Aorta (tissue), 5 donors: ENCODE measurements at places on chromosomes 11 and 22. TPM values are rescaled to one million over a fixed set of nuclear protein-coding genes. Genes with fewer than 3 reads are reported as not detected.

ART5 gene
- total RNA-seq: not detected

CASP5 gene
- 0.88 TPM for total RNA-seq

GRIK4 gene
- not detected for total RNA-seq

DNA sequence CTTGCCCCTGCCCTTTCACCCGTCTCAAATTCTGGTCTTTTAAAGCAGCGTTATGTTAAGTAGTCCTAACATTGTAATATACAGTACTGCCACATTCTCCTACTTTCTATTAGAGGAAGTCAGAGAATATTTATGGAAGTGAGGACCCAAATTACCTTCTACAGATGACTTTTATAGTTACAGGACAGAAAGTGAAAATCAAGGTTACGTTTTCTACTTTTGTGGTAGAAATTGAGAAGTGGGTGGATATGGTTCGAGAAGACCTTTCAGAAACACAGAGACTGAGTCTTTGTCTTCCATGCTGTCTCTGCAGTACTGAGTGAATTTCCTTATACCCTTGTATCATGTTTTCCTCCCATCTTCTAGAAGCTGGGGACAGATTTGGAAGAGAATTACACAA, 17.1 kb downstream of the SC5D start:
- no peak overlapping the region for H3K4me3 ChIP-seq
- H3K27ac ChIP-seq: no peak overlapping the region
- no peak for DNase-seq

DNA sequence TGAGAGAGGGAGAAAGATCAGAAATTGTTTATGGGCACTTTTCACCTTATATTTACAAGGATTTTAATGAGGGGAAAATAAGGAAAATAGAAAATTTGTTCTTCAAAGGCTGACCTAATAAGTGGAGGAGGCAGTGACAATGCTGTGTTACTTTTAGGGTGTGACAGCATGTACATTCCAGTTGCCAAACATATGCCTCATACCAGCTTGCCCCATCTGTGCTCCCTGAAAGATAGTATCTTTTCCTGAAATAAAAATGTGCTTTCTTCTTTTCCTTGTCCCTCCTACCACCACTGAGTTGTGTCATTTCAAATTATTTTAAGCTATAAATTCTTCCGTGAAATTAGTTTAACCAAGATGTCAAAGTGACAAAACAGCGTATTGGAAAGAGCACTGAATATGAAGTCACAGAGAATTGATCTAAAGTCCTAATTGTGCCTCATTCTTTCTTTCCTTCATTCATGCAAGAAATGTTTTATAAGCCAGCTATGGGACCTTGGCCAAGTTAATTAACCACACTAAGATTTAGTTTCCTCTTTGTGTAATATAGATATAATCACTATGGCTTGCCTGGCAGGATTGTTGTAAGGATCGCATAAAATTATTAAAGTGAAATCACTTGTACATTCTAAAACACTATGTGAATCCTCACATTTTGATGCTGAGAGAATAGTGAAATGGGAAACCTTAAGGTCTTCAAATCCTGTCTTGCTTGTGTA, 1307.5 kb upstream of the TENM4 start:
- H3K27ac ChIP-seq: no peak overlapping the region
- no peaks in the 10 kb centered on the region for H3K36me3 ChIP-seq
- H3K4me1 ChIP-seq: no peaks in the 10 kb centered on the region
- DNase-seq: no peak
- no peak overlapping the region for H3K4me3 ChIP-seq

DNA sequence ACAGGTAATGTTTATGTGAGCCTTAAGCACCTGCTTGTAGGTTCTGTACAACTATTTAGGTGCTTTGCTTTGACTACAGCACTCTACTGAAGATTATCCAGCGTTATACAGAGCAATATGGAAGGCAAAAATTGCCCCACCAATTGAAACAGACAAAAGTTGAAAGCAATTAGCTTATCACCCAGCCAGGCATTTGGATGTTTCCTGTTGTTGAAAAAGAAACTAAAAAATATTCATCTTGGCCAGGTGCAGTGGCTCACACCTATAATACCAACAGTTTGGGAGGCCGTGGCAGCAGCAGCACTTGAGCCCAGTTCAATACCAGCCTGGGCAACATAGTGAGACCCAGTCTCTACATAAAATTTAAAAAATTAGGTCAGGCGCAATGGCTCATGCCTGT, 18.5 kb downstream of the ATL3 start:
- no peaks in the 10 kb centered on the region for H3K27me3 ChIP-seq
- no peak for DNase-seq
- H3K36me3 ChIP-seq: peaks cover 4% of the 10 kb centered on the region
- H3K4me1 ChIP-seq: no peaks in the 10 kb centered on the region
- H3K4me3 ChIP-seq: no peak overlapping the region

GRCh38 chr11:75035911-75036565, 47.3 kb downstream of the NEU3 start:
- H3K4me3 ChIP-seq: no peak overlapping the region
- H3K27me3 ChIP-seq: no peaks in the 10 kb centered on the region
- H3K27ac ChIP-seq: no peak overlapping the region
- no peaks in the 10 kb centered on the region for H3K4me1 ChIP-seq
- no peak for DNase-seq

GRCh38 chr11:132099692-132100091, 729.3 kb downstream of the NTM start:
- H3K4me1 ChIP-seq: no peaks in the 10 kb centered on the region
- H3K27ac ChIP-seq: no peak overlapping the region
- DNase-seq: peak; percentile 56
- no peaks in the 10 kb centered on the region for H3K36me3 ChIP-seq
- no peak overlapping the region for H3K4me3 ChIP-seq

GRCh38 chr11:23866641-23867040, 630.2 kb upstream of the LUZP2 start:
- H3K27me3 ChIP-seq: no peaks in the 10 kb centered on the region
- no peaks in the 10 kb centered on the region for H3K36me3 ChIP-seq
- no peaks in the 10 kb centered on the region for H3K4me1 ChIP-seq
- H3K4me3 ChIP-seq: no peak overlapping the region
- no peak for DNase-seq
- no peak overlapping the region for H3K27ac ChIP-seq

- H3K27me3 ChIP-seq: no peaks in the 10 kb centered on the region
- no peak overlapping the region for H3K4me3 ChIP-seq
- no peak overlapping the region for H3K27ac ChIP-seq
- no peaks in the 10 kb centered on the region for H3K36me3 ChIP-seq
Measured at GRCh38 chr22:30315962-30316576, 10.7 kb downstream of the TBC1D10A start.

DNA sequence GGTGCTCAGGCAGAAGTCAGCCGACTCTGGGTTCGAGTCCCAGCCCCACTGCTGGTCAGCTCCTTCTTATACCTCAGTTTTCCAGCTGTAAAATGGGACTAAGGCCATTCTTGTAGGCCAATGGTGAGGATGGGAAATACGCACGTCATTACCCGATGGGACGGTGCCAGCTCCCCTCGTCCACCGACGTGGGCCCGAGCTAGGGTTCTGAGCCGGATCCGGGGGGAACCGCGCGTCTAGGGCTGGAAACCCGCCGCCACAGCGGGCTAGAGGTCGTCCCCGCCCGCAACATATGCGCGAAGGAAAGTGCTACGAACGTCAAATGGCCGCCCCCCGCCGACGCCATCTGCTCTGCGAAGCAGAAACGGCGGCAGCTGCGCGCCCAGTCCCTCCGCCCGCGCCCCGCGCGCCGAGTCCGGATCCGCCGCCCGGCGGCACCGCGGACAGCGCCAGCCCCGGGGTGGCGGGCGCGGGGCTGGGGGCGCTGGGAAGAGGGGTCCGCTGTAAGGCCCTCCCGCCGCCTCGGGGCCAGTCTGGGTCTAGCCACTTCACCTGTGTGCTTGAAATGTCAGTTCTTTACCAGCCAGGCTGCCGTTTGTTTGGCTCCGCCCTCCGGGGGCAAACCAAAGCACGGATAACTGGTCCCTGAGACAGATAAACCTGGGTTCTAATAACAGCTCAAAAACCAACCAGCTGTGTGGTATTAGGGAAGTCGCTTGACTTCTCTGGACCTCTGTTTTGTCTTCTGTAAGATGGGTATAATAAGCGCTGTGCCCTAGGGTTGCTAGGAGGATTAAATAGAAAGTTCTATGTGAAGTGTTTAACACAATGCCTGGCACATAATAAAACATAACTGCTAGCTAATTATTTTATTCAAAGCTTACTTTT, 103.5 kb upstream of the RCN1 start:
- no peak for DNase-seq
- H3K27me3 ChIP-seq: peaks cover 2% of the 10 kb centered on the region
- H3K4me1 ChIP-seq: no peaks in the 10 kb centered on the region

DNA sequence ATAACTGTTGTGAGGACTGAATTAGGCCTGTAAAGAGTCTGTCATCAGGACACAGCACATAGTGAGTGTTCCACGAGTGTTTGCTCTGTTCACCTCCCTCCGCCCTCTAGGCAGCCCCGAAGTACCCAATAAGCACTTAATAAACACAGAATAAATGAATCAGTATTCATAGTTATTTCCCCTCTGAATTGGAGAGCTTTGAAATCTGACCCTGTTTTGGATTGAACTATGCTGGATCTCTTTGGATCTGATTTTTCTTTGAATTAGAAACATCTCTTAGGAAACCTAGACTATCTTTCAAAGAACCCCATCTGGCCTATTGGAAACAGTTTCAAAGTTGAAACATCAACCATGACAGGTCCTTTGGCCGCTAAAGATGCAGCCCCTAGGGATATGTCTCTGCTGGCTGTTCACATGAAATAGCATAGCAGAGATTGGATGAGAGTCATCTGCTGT, 615.5 kb downstream of the NTM start:
- no peaks in the 10 kb centered on the region for H3K27me3 ChIP-seq
- H3K4me3 ChIP-seq: no peak overlapping the region
- H3K36me3 ChIP-seq: no peaks in the 10 kb centered on the region
- H3K4me1 ChIP-seq: no peaks in the 10 kb centered on the region
- no peak overlapping the region for H3K27ac ChIP-seq
- DNase-seq: no peak
